ENCODE measurements at places on chromosomes 1 and 21.

GRCh38 chr1:88302843-88303486 is 381.1 kb upstream of the PKN2 start:
- DNase-seq = no peak

DNA sequence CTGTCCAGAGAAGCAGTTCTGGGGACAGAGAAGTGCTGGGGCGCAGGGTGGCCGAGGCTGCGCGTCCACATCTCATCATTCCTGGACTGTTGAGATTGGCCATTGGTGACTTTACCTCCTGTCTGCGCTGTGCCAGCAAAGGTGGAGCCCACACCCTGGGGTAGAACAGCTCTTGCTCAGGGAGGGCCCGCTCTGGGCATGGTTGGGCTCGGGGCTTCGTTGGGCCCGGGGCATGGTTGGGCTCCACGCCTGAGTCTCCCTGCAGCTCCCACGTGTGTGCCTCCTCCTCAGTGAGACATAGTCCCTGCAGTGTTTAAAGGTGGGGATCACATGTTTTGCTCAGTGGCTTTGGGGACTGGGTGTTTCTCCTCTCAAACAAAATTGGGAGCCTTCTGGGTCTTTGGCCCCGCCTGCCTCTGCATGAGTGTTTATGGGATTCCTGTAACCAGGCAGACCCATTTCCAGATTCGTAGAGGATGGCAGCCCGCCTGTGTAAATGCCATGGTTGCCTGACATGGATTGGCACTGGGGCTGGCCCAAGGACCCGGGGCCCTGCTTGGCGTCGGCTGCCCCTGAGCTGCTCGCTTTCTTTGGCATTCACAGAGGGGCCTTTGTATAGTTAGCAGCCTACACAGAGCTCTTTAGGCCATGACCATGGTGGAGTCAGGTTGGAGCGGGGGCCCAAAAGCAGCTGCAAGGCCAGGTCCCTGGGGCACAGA is 104.6 kb downstream of the TLR5 start:
- no peak for DNase-seq

DNA sequence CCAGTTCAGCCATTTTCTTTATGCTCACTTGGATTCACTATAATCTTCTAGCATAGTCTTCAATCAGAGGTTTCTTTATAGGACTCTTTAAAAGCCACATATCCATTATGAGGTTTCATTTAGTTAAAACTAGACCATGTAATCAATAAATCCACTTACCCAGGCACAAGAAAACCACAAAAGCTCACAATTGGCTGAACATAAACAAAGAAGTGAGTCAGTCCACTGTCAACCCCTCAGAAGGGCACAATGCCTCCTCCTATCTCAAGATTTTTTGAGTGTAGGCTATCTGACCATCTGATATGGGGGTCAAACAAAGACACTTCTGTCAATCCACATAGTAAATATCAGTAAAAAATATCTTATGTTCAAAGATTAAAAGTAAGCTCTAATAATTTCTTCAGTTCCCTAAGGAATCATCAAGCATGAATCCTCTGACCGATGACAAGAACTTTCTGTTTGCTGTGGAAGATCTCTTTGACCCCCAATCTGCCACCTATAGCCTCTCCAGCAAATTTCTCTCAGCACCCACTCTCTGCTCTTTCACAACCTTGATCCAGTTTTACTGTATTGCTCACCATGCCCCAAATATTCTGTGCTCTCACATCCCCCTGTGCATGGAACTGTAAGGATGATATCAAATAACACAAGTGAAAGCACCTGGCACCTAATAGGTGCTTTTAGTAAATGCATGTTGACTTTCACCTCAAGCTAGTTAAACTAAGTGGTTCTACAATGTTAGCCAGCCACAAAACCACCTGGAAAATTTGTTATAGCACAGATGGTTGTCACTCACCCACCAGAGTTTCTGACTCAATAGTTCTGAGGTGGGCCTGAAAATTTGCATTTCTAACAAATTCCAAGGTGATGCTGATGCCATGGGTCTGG is 16.7 kb downstream of the RAB3B start:
- DNase-seq = no peak

DNA sequence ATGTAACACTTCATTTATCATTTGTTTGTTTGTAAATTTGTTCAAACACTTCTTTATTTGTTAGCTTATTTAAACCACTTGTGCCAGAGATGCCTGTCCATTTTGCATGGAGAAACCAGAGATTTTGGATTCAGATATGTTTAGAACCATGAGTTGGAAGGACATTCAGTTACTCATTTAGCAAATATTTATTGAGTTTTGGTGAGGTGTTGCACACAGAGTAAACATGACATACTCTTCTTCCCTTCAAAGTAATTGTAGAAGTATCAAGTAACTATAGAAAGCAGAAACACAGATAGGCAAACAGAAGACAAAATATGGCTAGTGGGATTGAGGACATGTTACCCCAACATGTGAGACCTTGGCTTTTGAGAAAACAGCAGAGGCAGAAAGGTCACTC is 136.8 kb upstream of the USP25 start:
- no peak for DNase-seq

DNA sequence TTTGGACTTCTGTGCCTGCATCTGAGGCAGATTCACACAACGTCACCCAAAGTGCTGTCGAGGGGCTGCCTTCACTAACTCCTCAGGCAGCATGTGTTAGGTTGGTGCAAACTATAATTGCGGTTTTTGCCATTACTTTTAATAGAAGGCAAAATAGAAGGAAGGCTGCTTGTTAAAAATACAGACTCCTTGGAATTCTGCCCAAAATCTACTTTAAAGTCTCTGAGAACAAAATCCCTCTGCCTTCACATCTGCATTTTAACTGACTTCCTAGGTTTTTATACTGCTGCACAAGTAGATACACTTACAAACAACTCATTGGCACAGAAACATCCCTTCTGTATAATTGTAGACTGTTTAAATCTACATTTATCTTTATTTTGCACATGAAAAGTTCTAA is 41.3 kb upstream of the SLC19A2 start:
- DNase-seq = no peak

GRCh38 chr1:192474080-192474683 is 101.4 kb upstream of the RGS1 start:
- no peak for DNase-seq

- no peak for DNase-seq
Observed at GRCh38 chr1:174297351-174297750, 138.0 kb downstream of the RABGAP1L start.

DNA sequence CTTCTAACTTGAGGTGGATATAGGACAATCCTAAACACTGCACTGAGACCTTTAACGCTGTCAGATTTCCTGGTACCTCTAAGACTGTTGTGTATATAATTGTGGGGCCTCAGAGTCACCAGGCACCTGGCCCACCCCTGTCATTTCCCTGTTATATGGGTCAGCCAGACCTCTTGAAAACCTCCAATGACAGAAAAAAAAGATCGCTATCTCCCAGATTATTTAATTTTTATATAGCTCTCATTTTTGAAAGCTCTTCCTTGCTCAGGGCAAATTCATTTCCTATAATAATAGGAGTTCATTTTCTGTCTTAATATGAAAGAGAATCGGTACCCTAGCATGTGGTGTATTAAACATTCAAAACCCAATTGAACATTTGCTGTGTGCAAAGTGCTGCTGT is 56.7 kb downstream of the ZP4 start:
- DNase-seq = no peak

GRCh38 chr1:229758101-229759036 is 132.3 kb downstream of the URB2 start:
- no peak for DNase-seq

DNA sequence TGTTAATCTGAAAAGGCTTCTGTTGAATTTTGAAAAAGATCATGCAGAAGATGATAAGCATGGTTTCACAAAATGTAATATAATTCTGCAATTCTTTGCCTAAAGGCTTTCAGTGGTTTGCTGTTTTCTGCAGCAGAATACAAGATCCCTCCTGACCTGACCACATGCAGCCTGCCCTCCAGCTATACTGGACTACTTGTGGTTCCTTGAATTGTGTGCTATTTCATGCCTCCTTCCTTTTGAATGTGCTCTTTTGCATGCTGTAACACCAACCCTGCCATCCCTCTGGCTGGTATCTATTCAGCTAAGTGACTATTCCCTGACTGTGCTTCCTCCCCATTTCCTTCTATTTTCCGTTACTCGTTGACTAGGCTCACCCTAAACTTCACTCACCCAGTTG is 55.5 kb downstream of the CACNA1E start:
- DNase-seq = no peak

DNA sequence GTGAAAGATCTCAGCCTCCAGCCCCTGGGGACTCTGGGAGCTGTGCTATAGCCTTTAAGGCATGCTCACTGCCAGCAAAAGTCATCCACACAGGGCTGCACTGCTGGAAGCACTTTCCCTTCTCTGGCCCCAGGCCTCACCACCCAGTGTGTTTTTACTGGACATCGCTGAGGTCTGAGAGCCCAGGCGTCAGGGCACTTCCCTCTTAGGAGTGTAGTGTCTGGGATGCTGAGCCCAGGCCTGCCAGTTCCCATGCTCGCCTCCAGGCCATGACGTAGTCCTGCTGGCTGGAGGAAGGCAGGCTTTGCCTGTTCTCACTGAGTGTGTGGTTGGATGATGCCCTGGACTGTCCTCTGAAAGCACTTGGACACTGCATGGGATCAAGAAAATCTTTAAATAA is 101.2 kb downstream of the GDAP2 start:
- no peak for DNase-seq

DNA sequence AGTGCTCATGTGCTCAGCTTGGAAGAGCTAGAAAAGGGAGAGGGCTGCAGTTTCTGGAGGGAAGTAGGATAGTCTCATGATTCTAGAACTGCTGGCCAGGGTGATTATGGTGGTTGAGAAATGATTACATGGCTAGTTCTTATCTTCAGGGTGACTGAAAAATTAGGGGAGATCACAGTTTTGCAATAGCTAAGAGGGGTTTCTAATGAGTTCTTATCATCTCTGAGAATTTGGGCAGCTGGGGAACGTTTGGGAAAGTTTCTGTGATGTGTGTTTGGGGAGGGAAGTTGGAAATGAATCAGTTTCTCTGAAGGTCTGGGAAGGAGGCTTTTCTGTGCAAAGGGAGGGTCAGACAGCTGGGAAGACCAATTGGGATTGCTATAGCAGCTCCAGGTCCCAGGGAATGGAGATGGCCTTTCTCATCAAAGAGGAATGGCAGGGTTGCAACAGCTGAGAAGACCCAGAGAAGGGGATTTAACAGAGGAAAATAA is 7.6 kb upstream of the RHOU start:
- DNase-seq = no peak

- no peak for DNase-seq
Observed at GRCh38 chr1:228272331-228272791, 64.5 kb downstream of the OBSCN start.

DNA sequence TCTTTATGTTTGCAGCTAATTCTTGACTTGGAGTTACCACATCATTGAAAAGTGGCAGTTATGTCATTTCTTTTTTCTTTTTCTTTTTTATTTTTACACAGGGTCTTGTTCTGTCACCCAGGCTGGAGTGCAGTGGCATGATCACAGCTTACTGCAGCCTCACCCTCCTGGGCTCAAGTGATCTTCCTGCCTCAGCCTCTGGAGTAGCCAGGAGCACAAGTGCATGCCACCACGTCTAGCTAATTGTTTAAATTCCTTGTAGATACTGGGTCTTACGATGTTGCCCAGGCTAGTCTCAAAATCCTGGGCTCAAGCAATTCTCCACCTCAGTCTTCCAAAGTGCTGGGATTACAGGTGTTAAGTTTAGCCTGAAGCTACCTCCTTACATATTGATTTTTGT is 52.1 kb upstream of the KANK4 start:
- no peak for DNase-seq

DNA sequence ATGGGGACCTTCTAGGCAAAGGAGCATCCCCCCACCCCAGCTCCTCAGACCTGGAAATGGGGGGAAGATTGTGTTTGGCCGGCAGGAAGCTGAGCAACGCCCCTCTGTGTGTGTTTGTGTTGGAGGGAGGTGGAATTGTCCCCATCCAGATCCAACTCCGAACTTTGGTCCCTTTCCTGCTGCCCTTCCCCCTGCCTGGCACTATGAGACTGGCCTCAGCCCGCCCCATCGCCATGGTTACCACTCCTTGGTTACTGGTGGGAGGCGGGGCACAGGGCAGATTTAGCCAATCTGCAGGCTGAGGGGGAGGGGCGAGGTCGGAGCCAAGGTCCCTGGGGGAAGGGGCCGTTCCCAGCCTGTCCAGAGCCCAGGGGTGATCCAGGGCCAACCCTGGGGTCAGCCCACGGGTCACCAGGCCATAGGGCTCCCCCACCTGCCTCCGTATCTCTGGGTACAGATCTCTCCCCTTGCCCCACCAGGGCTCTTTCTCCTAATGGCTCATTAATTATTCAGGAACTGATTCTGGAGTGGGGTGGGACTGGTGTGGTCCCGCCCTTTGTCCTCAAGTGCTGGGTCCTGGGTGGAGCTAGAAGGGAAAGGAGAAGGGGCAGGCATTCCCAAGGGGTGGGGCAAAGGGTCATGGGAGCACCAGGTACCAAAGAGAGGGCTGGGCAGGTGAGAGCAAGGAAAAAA is 15.2 kb downstream of the PTPRF start:
- no peak for DNase-seq

DNA sequence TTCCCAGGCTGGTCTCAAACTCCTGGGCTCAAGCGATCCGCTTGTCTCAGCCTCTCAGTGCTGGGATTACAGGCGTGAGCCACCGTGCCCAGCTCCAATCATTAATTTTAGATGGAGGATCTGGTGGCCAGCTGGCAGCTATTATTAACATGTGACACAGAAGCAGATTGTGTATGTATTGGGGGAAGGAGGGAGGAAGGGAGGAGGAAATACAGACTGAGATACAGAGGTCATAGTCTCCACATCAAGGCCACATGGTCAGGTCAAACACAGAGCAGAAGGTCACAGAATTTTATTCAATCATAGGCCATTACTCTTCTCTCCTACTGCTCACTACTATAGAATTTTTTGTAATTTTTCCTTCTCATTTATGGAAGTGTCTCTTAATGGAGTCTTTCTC is 57.9 kb upstream of the ADORA3 start:
- no peak for DNase-seq

- no peak for DNase-seq
Observed at GRCh38 chr1:4108331-4108730, 208.3 kb upstream of the C1orf174 start.

DNA sequence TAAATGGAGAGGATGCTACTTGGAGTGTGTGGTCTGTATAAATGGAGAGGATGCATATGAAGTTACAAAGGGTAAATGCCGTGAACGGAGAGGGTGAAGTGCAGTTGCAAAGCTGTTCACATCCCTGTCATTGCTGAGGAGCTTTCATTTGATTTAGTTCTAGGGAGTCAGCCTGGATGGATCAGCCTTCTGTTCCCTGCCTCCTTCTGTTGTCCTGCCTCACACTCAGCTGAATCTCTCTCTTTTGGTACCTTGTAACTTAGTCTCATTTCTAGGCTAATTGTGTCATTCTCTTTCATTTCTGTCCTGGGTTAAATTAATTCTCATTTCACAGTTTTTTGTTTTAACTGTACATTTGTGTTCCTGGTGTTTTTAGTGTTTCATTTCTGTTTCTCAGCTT is 133.2 kb upstream of the COL6A1 start:
- no peak for DNase-seq

- no peak for DNase-seq
Observed at GRCh38 chr1:121443001-121443540, 258.3 kb downstream of the SRGAP2C start.

DNA sequence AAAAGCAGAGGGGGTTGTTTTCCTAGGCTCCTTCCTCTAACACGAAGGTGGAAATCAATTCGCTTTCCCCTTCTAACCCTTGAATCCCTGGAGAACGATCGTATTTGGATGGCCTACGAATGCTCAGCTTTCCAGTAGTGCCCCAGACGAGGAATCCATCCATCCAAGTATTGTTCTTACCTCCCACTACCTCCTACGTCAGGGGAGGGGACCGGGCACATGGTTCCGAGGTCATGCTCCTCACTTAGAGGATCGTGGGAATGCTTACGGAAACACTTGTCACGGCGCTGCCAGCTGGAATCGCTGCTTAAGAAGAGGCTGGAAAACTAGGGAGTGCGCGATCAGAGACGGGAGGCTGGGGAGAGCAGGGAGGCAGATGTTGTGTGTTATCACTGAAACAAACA is 47.4 kb downstream of the CAPZB start:
- no peak for DNase-seq
